AG04450 (cell line): ENCODE measurements at places on chromosomes 13 and 19. TPM values are rescaled to one million over a fixed set of nuclear protein-coding genes. Genes with fewer than 3 reads are reported as not detected.

DNA sequence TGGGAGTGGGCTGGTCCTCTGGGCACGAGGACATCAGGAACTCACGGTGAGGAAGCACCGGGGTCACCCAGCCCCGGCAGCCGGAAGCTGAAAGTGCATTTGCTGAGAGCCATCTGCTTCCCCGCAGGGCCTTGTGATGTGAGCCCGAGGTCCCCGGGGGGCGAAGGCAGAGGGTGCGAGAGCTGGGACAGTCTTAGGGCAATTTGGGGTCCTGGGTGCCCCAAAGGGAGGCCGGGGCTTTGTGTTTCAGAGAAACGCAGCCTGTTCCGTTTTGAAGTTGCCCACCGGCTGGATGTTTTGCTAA lies 4.8 kb downstream of the F2RL3 start:
- no peak for DNase-seq

DNA sequence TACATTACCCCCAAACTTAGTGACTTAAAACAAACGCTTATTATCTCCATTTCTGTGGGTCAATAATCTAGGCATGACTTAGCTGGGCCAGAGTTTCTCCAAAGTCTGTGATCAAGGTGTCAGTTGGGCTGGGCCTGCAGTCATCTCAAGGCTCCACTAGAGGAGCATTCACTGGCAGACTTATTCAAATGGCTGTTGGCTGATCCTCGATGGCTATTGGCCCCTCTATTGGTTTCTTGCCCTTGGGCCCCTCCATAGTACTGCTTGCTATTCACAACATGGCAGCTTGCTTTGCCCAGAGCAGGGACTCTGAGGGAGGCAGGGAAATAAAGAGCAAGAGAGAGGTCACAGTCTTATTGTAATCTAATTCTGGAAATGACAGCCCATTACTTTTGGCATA lies 57.6 kb downstream of the RCBTB2 start:
- no peak for DNase-seq

Gene C19orf38
- polyA plus RNA-seq, result 0.45 and 0.67 TPM in 2 replicates

GRCh38 chr13:113117335-113117872 lies 5.2 kb upstream of the F10 start:
- DNase-seq, result no peak

- DNase-seq, result no peak
These were observed 130.8 kb downstream of the KDM4B start for GRCh38 chr19:5099701-5100221.

GRCh38 chr19:51317376-51317775 lies 5.9 kb downstream of the IGLON5 start:
- no peak for DNase-seq

- no peak for DNase-seq
These were observed 81.2 kb upstream of the GPR183 start for GRCh38 chr13:99388334-99388923.

- no peak for DNase-seq
These were observed 6.2 kb upstream of the ZNF554 start for GRCh38 chr19:2813235-2814160.

DNA sequence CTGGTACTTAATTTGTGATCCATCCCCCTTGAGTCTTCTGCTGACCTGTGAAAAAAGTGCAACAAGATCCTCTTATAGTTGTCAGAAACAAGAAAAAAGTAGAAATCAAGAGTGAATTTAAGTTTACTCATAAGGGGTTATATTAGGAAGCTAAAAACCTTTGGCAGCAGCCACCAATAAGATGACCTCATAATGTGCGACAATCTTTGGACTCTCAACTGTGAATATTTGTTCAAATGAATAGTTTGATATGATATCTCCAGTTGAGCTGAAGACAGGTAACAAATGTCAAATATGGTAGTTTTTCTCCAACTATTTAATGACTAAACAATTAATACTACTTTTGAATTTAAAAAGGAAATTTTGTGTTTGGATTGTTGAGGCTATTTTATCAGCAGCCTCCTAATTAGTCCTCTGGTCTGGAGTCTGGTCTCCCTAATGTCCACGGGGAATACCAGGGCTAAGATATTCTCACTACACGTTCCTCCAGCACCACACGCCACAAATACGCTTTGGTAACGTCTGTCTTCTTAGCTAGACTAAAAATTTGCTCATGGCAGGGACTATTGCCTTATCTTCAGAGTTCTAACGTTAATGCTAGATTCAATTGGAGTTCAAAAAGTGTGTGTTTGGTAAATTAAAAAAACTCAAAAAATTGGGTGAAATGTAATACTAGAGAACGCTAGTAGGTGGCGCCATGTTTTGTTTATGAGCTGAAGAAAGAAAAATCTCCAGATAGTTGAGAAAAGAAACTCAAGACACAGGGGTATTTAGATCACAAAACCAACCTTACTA lies 51.0 kb upstream of the PDX1 start:
- no peak for DNase-seq
